ENCODE measurements at places on chromosomes 16 and 17. TPM values are rescaled to one million over a fixed set of nuclear protein-coding genes. Genes with fewer than 3 reads are reported as not detected.

DNA sequence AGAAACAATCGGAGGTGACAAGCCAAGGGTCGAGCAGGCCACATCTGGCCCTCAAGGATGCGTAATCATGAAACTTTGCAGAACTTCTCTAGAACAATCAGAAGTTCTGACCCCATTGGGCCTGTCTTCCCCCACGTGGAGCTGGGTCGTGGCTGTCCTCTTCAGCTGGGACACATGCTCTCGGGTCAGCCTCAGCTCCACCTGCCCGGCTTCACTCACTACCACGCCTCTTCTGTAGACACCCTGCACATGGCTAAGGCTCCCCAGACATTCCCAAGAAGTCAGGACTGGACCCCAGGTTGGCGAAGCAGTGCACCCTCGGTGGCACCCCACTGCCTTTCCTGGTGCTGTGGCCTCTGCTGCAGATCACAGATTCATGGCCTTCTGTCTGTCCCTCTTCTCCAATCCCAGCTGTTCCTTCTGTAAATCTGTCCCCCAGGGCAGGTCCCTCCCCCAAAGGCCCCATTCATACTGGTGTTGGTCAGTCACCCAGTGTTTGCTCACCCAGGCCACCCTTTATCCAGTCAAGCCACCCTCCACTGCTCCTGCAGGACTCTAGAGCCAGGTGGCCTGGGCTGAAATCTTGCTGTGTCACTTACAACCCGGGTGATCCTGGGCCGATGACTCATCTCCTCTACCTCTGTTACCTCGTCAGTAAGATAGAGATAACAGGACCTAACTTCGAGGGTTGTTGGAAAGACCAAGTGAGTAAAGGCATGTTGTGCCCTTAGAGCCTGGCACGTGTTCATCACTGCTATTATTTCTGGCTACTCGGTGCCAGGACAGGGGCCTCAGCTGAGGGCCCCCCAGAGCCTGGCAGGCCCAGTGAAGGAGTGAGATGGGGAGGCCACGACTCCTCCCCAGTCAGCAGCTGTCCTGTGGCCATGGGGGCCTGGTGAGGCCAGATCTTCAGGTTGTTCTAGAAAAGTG is 1.4 kb upstream of the SLC5A11 start:
- no peak for DNase-seq

GRCh38 chr16:57497121-57497520 is 10.8 kb upstream of the DOK4 start:
- no peak for DNase-seq

- DNase-seq, result no peak
Measured at GRCh38 chr17:32483451-32484019, 3.3 kb upstream of the CDK5R1 start.

DNA sequence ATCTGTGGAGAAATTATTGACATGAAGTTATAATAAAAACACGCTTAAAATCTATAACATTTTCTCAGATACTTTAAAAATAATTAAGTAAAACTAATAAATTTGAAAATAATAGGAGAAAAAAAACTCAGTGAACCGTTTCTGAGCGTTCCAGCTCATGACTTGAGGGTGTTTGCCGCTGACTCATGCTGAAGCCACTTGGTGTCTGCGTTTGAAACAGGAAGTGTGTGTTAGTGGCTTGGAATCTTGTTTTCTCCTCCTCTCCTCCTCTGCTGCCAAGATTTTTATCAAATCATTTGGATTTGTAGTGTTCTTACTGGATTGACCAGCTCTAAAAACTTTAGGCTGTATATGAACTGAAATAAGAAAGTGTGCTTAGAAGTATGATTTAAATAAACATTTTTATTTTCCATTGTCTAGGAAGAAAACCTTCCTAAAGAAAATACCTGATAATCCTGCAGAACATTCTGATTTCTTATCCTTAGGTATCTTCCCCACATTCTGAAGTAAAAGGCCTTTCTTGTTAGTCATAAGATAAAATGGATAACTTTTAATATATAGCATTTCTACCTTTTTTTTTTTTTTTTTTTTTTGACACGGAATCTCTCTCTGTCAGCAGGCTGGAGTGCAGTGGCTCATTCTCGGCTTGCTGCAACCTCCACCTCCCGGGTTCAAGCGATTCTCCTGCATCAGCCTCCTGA is 30.8 kb downstream of the USP10 start:
- DNase-seq, result no peak

Gene PIK3R6
- 1.2 TPM for polyA plus RNA-seq

Gene SMIM22
- 12.4 TPM for polyA plus RNA-seq

Gene ROGDI
- polyA plus RNA-seq, result 46.3 TPM

Measured in left renal cortex interstitium (tissue), 4 donors.